Stimulated activated CD4-positive, alpha-beta T cell treated with anti-CD3 and anti-CD28 coated beads, Interleukin-15, amount 100 ng/mL, for 1 hour (primary cell): ENCODE measurements at places on chromosomes 7 and 10.
A peak's percentile ranks its signal among the peaks of the same experiment; 100 is the strongest.

GRCh38 chr7:148395352-148395811 lies 195.2 kb upstream of the C7orf33 start:
- DNase-seq, result no peak

GRCh38 chr7:37193087-37193774 lies 255.4 kb downstream of the ELMO1 start:
- no peak for DNase-seq

- DNase-seq, result no peak
Observed at GRCh38 chr10:17668435-17669184, 24.7 kb downstream of the STAM start.

- DNase-seq, result no peak
Observed at GRCh38 chr10:63487990-63488389, 22.2 kb upstream of the JMJD1C start.

- DNase-seq, result no peak
Observed at GRCh38 chr7:71290452-71290851, 158.5 kb downstream of the GALNT17 start.

- DNase-seq, result no peak
Observed at GRCh38 chr10:34503704-34504103, 311.4 kb downstream of the PARD3 start.

- no peak for DNase-seq
Observed at GRCh38 chr7:77331938-77332695, 84.0 kb downstream of the GSAP start.

DNA sequence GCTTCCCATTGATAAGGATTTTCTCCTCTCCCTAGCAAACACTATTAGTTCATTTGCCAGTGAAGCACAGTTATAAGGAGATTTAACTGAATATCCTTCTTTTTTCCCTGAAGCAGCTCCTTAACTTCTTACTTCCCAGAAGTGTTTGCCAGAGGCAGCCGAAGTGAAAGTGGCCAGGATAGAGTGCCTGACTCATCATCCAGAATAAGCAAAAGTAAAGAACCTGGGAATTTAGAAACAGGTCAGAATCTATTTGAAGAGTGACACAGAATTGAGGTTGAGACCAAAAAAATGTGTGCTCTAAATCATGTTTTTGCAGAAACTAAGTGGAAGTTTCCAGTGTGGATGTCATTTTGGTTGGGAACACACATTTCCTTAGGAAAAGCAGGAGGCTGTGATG lies 249.6 kb upstream of the VWC2 start:
- no peak for DNase-seq

DNA sequence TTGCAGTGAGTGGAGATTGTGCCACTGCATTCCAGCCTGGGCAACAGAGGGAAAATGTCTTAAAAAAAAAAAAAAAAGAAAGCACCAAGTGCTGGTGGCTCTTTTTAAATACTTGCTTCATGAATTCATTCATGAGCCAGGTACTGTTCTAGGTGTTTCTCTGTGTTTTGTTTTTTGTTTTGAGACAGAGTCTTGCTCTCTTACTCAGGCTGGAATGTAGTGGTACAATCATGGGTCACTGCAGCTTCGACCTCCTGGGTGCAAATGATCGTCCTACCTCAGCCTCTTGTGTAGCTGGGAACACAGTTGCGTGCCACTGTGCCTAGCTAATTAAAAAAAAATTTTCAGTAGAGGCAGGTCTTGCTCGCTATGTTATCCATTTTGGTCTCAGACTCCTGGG lies 5.3 kb downstream of the STOX1 start:
- DNase-seq, result no peak

- DNase-seq, result no peak
Observed at GRCh38 chr7:144049491-144049890, 743 bp downstream of the OR2A5 start.

GRCh38 chr10:102799691-102800471 lies 37.3 kb downstream of the CYP17A1 start:
- no peak for DNase-seq

DNA sequence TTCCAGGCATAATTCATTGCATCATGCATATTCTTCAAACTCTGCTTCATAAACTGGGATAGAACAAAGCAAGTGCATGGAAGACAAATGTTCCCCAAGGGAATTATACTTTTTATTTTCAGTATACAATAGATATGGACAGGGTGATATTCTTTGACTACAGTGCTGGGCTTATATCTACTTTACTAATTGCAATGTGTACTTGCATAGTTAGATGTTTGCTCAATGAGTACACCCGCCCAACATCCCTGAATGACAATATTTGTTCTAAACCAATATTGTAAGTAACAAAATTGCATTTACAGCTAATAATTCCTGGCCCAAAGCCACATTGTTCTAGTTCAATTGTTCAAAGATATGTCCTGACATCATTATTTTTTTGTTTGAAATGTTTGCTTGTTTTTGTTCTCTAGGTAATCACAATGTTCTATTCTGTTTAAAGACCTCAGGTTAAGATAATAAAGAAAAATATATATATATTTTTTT lies 171.4 kb downstream of the PTN start:
- DNase-seq, result no peak

DNA sequence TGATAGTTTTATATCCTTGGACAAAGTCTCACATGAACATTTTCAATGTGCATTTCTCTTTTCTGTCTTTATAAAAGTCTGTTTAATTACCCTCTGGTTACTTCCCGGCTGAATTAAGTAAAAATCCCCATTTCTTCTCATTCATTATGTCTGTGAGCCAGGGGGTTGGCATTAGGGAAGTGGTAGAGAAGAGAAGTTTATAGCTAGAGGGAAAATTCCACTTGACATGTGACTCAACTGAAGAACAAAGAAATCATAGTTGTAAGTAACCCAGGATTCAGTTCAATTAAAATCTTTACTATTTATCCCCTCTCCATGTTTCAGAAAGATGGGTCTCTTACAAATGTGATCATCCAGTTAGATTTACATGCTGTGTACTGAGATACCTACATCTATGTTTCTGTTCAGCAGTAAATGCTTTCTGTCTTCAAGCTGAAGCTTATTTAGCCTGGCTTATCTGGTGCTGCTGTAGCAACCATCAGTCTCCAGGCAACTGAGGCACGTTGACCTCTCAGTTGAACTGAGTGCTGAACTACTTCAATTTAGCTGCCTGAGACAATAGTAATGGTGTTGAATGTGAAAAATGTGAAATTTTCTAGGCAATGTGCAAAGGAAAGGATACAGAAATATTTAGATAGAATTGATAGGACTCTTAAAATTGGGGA lies 181.6 kb downstream of the MLLT10 start:
- no peak for DNase-seq

DNA sequence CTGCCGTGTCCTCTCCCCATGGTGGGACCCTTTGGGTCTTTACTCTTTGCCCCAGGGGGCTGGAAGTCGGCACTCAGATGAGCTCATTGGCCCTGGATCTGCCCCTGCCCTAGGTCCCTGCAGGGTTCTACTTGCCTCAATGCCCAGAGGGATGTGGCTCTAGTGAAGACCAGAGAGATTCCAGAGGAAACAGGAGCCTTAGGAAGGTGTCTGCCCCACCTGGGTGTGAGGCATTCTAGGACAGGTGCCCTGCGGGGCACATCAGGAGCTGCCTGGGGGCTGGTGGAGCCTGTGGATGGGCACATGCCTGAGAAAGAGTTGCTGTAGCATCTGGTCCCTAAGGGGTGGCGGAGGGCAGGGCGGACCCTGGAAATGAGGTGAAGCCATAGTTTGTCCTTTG lies 128.6 kb downstream of the ADCY1 start:
- no peak for DNase-seq

- no peak for DNase-seq
Observed at GRCh38 chr7:105906695-105907094, 30.3 kb upstream of the ATXN7L1 start.

DNA sequence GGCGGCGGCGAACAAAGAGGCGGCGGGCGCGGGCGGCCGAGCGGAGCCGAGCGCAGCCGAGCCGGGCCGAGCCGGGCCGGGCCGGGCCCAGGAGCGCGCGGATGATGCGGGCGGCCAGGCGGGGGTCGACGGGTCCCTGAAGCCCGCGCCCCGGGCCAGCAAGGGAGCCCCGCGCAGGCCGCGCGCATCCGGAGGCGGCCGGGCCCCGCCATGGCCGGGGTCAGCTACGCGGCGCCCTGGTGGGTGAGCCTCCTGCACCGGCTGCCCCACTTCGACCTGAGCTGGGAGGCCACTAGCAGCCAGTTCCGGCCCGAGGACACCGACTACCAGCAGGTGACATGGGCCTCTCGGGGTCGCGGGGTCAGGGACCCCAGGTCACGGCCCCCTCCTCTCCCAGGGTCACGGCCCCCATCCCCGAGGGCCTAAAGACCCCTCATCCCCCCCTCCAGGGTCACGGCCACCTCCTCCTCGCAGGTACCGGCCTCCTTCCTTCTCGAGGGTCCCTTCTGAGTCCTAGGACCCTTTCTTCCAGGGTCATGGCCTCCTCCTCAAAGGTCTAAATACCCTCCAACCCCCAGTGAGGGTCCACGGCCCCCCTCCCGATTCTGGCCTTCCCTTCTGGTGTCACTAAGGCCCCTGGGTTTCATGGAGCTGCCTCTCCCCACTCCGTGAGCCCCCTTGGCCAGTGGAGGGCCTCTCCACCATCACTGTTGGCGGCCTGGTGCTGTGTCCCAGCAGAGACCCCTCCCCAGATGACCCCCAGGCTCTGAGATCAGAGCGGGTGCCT lies at the start of gene TTYH3:
Gene TTYH3 (plus strand): TSS at position 41 of the 787 bp plus-strand sequence. CDS start 170 bp downstream, at position 211.
- no peak for DNase-seq

DNA sequence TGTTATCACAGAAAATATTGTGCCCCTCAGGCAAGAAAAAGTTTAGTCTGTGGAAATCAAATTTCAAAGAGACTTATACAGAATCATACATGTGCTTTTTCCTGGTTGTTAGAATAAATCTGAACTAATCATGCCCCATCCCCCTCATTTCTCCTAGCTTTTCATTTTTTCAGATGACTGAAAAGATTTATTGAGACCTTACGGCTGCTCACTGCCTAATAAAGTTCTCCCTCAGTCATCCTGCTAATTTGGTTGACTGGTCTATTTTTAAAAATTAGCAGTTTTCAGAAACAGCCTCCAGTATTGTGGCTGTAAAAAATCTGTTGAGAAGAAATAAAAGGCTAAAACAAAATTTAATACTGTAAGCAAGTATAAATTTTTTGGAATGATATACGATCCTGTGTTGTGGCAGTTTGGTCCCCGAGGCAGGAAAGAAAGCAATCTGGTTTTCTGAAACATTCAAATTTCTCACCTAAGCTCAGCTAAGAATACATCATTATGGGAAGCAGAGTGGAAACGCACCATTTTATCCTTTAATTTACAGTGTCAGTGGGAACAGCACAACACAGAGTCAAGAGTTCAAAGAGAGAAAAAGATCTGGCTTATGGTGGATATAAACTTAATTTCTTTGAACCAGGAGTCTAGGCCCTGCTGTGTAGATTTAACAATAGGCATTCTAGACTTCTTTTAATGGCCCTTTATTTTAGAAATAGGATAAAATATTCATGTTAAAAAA lies 144.4 kb downstream of the KCND2 start:
- no peak for DNase-seq

DNA sequence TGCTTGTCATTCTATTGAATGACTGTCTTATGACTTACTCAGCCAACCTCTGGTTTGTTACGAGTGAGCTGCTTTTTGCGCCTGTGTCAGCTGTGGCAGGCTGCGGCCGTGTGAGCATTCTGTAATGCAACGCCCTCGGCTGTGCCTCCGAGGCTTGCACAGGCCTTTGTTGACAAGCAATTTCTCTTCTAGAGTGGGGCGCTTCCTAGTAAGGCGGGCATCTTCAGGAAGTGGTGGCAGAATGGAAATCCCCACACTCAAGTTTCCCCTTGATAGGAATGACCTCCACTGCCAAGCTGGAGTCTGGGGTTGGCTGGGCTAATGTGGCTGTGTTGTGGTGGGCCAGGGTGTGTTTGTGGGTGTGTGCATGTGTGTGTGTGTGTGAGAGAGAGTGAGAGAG lies 20.2 kb upstream of the TMEM178B start:
- DNase-seq, result peak; percentile 31

GRCh38 chr7:27994639-27995038 lies 186.0 kb downstream of the JAZF1 start:
- DNase-seq, result no peak
